GM12878 (cell line): ENCODE measurements at places on chromosomes 7 and 10.

GRCh38 chr7:137909042-137909441 lies 62.3 kb upstream of the DGKI start:
- H3K4me3 ChIP-seq: no peak overlapping the region
- no peak overlapping the region for H3K27ac ChIP-seq
- no peaks in the 10 kb centered on the region for H3K4me1 ChIP-seq
- H3K27me3 ChIP-seq: no peaks in the 10 kb centered on the region

DNA sequence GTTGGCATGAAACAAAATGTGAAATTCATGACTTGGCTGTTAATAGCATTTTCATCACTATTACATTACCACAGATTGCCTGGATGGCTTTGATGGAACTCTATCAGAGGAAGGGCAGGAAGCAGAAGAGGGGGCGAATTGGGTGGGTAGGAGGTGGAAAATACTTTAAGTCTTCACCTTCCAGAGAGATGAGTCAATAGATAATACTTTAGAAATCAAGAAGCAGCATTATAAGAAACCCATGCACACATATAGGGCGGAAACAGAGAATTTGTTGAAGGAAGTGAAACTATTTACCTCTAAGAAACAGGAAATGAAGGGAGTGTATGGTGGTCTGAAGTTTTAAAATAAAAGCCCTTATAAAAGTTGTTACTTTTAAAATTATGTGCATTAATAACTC lies 152.1 kb upstream of the TARP start:
- no peaks in the 10 kb centered on the region; the same call in 1 of the 2 replicates for H3K27me3 ChIP-seq
- DNase-seq: no peak
- H3K36me3 ChIP-seq: no peaks in the 10 kb centered on the region
- H3K4me1 ChIP-seq: no peaks in the 10 kb centered on the region
- H3K27ac ChIP-seq: no peak overlapping the region
- no peak overlapping the region for H3K4me3 ChIP-seq

DNA sequence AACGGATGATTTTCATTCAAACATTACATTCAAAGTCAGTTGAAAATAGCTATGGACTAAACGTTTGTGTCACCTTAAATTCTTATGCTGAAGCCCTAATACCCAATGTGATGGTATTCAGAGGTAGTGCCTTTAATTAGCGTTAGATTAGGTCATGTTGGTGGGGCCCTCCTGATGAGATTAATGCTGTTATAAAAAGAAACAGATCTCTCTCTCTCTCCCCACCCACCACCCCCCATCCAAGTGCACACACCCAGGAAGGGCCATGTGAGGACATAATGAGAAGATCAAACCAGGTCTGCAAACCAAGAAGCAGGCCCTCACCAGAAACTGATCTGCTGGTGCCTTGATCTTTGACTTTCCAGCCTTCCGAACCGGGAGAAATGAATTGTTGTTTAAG lies 44.2 kb downstream of the ZNF438 start:
- no peaks in the 10 kb centered on the region for H3K36me3 ChIP-seq
- no peak overlapping the region for H3K4me3 ChIP-seq
- H3K4me1 ChIP-seq: no peaks in the 10 kb centered on the region

- H3K4me3 ChIP-seq: no peak overlapping the region
- peaks cover 17% of the 10 kb centered on the region for H3K4me1 ChIP-seq
- no peaks in the 10 kb centered on the region for H3K36me3 ChIP-seq
- no peaks in the 10 kb centered on the region for H3K27me3 ChIP-seq
- H3K27ac ChIP-seq: peak overlapping the region; percentile 9; the same call in 1 of the 2 replicates
These were observed 19.3 kb downstream of the ZRANB1 start for GRCh38 chr10:124961248-124961570.

GRCh38 chr7:82080254-82080927 lies 310.5 kb upstream of the HGF start:
- no peak overlapping the region for H3K27ac ChIP-seq
- H3K27me3 ChIP-seq: no peaks in the 10 kb centered on the region
- no peaks in the 10 kb centered on the region for H3K4me1 ChIP-seq
- peak; percentile 13 for DNase-seq
